NK-92 treated with Interleukin-12 subunit alpha and Interleukin-12 subunit beta, amount 100 ng/mL, for 24 hours (cell line): ENCODE measurements at places on chromosomes 6 and 20.

GRCh38 chr6:159110013-159110412, 59.2 kb upstream of the FNDC1 start:
- DNase-seq = no peak

GRCh38 chr6:138272533-138273315, 54.4 kb upstream of the PBOV1 start:
- no peak for DNase-seq

GRCh38 chr6:73704798-73705197, 8.8 kb downstream of the CD109 start:
- DNase-seq = no peak

DNA sequence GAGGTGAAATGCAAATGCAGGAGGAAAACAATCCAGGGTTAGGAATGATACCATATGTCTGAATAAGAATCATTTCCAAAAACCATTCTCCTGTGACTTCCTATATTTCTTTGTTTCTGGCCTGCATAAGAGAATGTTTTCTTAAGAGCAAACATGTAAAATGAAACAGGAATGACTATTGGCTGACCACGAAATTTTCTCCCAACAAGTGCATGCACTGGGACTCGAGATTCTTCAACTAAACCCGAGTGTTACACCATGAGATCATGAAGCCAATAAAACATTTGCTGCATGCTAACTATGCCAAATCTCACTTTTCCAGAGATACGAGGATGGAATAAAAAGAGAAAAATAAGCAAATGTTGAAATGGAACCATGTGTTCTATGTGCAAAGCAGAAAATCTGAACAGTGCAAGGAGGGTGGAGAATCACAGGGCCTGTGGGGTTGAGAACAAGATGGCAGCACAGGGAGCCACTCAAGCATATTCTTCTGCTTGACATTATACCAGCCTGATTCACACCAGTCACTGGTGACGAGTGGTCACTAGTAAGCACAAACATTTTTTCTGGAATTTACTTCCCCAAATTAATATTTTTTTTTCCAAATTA, 212.2 kb upstream of the FOXA2 start:
- DNase-seq = no peak

DNA sequence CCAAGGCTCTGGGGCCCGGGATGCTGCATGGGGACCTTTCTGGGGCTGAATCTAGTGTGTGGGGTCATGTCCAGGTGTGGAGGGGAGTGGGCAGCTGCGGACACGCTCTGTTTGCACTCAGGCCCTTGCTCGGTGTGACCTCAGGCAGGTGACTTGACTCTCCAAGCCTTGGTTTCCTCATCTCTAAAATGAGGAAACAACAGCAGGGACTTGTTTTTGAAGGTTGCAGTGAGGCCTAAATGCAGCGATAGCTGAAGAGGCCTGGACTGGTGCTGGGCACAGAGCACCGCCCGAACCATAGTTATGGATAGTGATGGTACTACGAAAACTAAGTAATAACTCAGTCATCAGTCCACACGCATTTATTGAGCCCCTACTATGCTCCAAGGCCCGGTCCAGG, 91.8 kb downstream of the NOL4L start:
- no peak for DNase-seq

DNA sequence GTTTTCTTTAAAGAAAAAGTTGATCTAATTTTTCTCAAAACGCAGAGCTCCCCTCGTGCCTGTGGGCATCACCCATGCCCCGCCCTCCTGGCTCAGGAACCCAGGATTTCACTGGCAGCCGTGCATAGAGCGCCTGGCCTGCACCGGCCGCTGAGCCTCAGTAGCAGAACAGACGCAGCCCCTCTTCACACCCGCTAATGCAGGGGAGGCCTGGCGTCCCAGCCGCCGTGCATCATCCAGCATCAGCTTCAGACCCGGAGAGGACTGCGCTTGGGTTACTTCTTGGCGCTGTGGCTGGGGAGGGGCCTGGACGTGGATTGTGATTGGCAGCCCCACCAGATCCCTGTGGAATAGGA, 18.1 kb downstream of the RBM38 start:
- DNase-seq = no peak

DNA sequence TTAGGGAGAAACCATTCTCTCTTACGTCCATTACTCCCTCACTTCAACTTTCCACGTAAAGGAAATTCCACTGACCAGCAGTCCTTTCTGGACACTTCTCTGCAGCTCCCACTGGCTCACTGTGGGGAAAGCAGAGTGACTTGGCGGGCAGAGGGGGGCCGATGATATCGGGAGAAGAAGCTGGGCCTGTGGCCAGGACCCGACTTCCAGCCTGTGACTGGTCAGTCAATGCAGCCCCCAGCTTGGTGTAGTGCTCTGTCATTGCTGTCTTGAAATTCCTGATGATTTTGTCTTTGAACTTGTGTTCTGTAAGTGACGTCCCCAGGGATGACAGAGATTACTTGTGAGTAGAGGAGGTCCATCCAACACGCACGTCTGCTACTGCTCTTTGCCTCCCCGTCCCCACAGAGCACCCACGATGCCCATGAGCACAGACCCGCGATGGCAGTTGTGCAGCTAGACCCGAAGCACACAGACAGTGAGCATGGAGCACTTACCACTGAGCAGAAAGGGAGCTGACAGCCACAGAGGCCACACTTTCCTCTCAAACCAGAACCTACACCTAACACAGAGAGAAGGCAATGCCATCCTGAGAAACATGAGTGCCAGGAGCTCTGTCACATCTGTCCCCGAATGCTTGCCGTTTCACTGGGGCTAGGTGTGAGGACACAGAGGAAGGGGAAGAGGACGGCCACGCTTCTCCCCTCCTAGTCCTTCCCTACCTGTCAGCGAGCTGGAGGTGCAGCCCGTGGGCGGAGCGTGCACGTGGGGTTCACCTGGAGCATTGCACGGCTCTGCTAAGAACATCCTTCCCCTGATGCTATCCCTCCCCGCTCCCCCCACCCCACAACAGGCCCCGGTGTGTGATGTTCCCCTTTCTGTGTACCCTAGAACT, 25.7 kb downstream of the DACT2 start:
- no peak for DNase-seq

DNA sequence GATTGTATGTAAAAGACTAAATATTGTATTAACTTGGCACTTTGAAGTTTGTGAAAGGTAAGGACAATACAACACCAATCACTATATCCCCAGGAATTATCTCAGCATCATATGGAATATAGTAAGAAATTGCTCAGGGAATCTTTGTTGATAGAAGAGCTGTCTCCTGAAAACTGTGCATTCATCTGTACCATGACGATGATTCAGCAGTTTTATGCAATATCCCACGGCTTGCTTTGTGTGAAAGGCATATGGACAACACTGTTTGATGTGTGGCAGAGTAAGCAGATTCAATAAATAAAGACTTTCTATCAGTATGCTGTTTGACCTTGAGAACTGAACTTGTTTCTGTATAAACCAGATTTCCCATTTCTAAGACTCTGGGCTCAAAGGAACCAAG, 147.5 kb upstream of the PLN start:
- no peak for DNase-seq

DNA sequence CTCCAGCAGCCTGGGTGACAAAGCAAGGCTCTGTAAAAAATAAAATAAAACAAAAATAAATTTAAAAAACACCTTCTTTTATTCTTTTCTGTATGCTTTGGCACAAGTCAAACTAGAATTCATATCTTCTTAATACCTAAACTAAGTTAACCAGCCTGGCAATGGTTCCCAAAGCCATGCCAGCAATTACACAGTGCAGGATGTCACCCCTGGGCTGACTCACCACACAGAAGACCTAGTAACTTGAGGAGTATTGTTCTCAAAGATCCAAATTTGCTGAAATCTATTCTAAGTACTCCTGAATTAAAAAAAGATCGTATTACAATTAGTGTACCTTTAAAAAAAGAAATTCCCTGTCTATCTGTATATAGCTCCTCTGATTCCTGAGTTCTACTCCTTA, 162.7 kb upstream of the SGK1 start:
- no peak for DNase-seq

DNA sequence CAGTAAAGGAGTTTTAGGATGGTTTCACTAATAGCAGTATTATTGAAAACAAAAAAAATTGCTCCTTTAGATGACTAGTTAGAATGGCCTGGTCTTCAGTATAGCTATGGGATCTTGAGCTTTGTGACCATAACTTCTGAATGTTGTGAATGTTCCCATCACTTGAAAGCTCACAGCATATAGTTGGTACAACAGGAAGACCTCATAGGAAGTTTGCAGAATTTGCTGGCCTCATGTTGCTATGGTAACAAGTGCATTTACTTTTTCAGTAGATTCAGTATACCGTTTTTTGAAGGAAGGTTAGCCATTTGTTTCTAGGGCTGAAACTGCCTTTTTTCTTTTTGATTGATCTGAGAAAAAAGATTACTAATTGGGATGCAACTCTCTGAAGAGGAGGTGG, 8.3 kb downstream of the PHF3 start:
- no peak for DNase-seq

- DNase-seq = no peak
These were observed 755.7 kb downstream of the HDGFL1 start for GRCh38 chr6:23325065-23325464.

DNA sequence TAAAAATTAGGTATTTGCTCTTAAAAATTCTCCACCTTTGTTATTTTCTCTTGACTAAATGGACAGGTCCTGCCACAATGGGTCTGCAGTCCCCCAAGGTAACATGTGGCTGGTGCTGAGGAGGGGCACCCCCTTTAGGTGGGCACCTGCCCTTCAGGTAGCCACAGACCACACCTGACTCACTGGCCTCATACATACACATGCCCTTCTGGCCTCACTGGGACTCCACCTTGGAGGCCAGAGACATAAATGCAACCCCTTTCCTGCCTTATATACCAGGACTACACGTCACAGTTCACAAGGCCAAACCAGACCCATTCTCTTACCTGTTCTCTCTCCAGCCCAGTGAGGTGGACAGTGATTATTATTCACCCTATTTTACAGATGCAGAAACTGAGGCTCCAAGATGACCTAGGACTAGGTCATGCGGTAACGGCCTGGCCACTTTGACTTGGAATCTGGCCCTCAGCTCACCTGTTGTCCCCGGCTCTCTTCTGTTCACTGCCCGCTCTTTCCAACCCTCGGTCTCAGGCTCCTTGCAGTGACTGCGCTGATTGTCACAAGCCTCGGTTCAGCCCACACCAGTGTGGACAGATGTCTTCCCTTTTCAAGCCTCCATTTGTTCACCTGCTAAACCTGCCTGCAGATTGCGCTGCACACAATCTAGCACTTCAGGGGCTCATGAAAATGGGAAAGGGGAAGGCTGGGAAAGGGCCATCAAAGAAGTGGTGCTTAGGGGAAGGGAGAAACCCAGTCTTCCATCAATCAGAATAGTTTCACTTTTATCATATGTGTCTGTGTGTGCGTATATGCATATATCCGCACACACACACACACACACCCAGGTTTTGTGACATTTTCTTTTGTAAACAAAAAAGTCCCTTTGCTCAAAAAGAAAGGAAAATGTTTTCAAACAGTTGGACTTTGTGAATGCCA, 121.7 kb downstream of the BCAS1 start:
- DNase-seq = no peak

GRCh38 chr6:116366740-116367275, 3.9 kb upstream of the DSE start:
- no peak for DNase-seq

DNA sequence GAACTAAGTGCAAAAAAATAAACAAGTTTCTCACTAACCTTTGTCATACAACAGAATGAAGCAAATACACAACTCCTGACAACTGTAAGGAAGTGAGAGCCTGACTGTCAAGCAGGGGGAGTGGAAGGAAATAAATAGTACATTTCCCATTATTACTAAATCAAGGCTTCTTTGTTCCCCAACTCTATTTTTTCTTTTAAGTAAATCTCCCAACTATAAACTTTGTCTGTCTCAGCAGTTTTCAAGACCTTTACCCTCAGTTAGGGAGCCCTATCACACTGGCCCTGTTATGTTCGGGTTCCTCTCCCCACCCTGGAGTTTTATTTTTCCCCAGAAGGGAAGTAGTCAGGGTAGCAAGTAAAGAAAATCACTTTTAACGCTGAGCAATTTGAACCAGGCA, 24.1 kb upstream of the IPCEF1 start:
- DNase-seq = no peak

DNA sequence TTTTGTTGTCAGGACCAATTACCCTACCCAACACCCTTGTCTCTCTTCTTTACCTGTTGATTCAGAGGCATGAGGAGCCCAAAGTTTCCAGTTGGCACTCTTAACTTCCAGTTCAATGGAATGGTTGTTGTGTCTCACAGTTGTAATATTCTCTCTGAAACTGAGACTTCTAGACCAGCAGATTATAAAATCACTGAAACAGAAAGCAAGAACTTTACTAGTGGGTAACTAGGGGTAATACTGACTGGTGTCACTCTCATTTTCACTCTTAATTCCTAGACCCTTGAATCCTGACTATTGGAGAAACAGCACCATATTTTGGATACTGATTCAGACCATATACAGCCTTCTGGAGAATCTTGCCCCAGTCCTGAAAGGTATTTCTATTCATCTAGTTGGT, 140.2 kb upstream of the MMS22L start:
- no peak for DNase-seq

DNA sequence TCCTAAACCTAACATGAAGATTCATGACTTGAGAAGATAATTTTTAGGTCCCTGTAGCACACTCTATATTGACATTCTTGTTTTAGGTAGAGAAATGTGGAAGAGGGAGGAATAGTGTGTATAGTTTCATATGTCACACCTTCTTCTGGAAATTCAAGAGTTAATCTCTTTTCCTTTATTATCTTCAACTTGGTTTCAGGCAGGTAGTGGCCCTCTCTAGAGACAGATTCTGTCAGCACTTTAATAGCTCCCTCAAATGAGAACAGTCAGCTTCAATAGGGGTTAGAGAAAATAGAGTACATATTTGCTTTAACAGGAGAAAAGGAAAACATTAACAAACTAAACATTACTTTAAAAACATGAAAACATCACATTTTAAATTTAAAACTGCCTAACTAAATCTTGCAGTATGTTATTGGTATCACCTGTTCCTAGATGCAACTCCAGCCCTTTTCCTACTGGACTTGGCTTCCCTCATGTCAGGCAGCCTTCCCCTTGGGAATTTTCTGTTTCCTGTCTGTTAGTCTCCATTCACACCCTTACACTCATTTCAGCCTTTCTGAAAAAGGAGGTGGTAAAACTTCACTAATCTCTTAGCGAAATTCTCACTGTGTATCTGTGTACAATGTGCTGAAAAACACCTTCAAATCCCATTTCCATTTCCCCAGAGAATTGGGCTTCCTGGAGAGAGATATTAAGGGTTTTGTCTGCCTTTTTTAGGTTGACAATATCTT, 192.3 kb upstream of the RNF217 start:
- DNase-seq = no peak

DNA sequence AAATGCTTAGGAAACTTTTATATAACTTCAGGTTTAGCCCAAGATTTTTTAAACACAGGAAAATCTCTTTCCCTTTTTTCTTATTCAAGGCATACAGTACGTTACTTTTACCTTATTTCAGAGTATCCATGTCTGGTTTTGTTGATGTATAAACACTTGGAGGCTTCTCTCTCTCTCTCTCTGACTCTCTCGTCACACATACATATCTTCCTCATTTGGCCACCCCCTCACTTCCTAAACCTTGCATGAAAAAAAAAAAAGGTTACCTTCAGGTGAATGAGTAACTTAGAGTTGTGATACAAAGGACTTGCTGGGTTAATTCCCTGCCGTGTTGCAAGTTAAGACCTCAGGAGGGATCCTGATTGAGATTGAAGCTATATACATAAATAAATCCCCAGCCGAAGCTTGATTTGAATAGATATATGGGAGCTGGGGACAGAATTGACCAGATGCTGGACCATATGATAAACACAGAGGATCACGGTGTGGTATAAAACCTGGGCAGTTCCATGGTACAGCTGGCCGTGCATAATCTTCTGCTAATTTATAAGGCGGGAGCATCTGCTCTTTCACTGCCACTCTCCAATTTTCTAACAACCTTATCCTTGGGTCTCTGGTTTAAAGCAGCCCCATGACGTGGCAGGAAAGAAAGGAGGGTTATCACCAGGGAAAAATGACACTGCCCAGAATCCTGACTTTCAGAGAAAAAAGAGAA, 55.1 kb upstream of the IL20RA start:
- DNase-seq = no peak
